PC-3 (cell line): ENCODE measurements at places on chromosomes 4 and X. TPM values are rescaled to one million over a fixed set of nuclear protein-coding genes. Genes with fewer than 3 reads are reported as not detected.
A peak's percentile ranks its signal among the peaks of the same experiment; 100 is the strongest.

DNA sequence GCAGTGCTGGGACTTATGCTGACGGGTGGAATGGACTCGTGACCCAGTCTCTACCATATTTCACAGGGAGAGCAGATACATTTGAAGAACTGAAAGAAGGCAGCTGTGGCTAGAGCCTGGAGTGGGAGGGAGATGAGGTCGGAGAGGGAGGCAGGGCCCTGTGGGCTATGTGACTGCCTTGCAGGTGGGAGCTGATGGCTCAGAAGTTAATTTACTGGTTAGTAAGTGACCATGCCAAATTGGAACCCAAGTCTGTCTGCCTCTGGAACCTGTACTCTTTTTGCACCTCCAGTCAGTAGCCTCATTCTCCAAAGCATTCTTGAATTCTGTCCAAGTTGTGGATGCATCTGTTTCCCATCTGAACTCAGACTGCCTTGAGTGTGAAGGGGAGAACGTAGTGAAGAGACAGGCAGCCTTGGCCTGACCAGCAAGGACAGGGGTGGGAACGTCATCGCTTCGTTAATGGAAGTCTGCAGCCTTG lies 92.3 kb downstream of the REPS2 start:
- no peaks in the 10 kb centered on the region for H3K27me3 ChIP-seq

Gene SPOCK3
- 1.9 and 2.2 TPM in 2 replicates for total RNA-seq

DNA sequence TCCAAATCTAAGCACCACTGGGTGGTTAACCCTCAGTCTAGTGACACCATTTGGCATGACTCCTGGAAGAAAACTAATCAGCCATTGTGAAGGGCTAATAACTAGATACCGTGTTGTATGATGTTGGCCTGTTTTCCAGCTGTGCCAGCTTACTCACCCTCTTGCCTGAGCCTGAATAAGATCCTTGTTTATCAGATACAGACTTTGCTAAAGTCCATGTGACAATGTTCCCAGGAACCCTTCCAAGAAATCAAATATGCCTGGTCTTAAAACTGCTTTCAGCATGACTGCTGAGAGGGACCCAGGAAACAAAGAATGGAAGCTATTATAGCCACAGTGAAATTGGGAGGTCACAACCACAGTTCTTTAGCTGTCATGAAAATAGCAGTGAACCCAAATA lies 640.8 kb upstream of the INTU start:
- no peak for DNase-seq
- no peak overlapping the region for H3K4me3 ChIP-seq
- no peaks in the 10 kb centered on the region for H3K36me3 ChIP-seq
- H3K27ac ChIP-seq = no peak overlapping the region

DNA sequence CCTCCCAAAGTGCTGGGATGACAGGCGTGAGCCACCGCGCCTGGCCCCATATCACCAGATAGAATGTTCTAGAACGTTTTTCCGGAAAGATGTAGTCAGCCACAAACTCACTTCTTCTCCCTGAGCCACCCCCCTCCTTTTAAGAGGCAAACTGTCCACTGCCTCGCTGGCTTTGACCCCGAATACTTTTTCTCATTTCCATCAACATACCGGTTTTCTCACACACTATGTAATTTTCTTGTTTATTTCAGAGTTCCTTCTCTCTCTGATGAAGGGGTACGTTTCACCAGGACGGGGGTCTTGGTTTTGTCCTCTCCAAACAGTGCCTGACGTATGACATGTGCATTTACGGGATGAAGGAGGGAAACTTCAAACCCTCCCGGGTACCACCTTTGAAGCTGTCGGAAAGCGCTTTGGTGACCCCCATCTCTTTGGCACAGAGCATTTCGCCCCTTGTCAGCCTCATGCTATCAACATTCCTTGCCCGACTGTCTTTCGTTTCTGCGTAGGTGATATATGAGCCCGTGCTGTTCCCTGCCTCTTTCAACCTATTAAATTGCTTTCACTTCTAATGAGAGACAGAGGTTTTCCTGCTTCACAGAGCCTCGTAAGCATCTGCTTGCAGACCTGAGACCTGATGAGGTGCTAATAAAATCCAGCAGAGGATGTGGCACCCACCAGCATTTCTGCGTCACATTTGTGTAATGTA lies 73.8 kb downstream of the CRLF2 start:
- H3K27me3 ChIP-seq = peaks cover 28% of the 10 kb centered on the region
- DNase-seq = no peak
- no peak overlapping the region for H3K4me3 ChIP-seq
- H3K4me1 ChIP-seq = no peaks in the 10 kb centered on the region

DNA sequence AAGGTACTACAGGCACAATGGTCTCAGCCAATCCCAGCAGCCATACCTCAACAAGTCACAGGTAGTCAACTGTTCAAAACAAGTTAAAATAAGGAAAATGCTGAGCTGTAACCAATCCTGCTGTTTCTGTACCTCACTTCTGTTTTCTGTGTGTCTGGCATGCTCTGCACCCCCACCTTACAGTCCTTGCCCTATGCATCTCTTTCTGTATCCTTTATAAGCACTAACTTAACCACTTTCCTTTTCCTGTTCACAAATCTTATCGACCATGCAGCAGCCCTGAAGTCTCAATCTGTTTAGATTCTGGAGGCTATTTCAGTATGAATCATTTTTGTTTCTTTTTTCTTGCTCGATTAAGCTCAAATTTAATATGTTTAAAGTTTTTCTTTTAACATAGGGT lies 12.5 kb upstream of the FAM13A start:
- DNase-seq = no peak
- no peak overlapping the region for H3K27ac ChIP-seq
- no peaks in the 10 kb centered on the region for H3K36me3 ChIP-seq
- no peaks in the 10 kb centered on the region for H3K27me3 ChIP-seq
- H3K4me3 ChIP-seq = no peak overlapping the region

Gene NPY5R
- total RNA-seq = not detected in 2 replicates

Gene WWC2
- total RNA-seq = 15.8 and 40.2 TPM in 2 replicates

Gene NAP1L5
- total RNA-seq = not detected in 2 replicates

- H3K4me3 ChIP-seq = no peak overlapping the region
- no peaks in the 10 kb centered on the region for H3K36me3 ChIP-seq
- no peaks in the 10 kb centered on the region for H3K27me3 ChIP-seq
- peak; percentile 16 for DNase-seq
- no peak overlapping the region for H3K27ac ChIP-seq
Observed at GRCh38 chr4:36054694-36055422, 189.5 kb downstream of the ARAP2 start.

GRCh38 chr4:153241970-153242838 lies 38.0 kb downstream of the TRIM2 start:
- H3K4me3 ChIP-seq = no peak overlapping the region
- peaks cover 20% of the 10 kb centered on the region for H3K4me1 ChIP-seq
- H3K36me3 ChIP-seq = no peaks in the 10 kb centered on the region
- DNase-seq = no peak
- no peaks in the 10 kb centered on the region for H3K27me3 ChIP-seq
- no peak overlapping the region for H3K27ac ChIP-seq

DNA sequence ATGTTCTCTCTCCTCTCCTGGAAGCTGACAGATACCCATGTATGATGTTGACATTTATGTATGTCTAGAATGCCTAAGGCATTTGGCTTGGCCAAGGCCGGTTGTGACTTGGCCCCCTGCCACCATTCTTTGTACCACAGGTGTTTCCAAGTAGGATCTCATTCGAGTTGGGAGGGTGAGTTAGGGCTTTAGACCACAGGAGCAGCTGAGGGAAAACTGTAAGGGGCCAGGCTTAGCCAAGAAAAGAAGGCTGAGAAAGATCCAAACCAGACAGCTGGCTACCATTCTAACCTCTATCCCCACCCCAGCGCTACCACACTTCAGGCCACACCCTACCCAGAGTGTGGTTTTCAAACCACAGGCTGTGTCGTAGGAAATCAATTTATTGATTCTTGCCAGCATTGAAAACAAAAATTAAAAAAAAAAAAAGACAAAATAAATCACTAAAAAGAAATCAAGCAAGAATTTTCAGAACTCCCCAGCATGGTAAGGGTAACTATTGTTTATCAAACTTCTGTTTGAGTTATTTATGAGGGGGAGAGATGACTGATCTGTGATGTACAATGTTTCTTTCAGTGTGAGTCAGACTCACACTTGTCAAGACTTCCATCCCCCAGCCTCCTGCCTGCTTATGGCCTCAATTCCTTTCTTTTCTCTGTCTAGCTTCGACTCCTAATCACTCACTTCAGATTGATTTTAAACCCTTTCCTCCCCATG lies 9.9 kb downstream of the TMSB4X start:
- peaks cover 45% of the 10 kb centered on the region for H3K4me1 ChIP-seq
- no peaks in the 10 kb centered on the region for H3K27me3 ChIP-seq
- no peaks in the 10 kb centered on the region for H3K36me3 ChIP-seq

Gene XG
- total RNA-seq = not detected in 2 replicates

- H3K27me3 ChIP-seq = no peaks in the 10 kb centered on the region
- no peak overlapping the region for H3K27ac ChIP-seq
- no peaks in the 10 kb centered on the region for H3K36me3 ChIP-seq
- H3K4me3 ChIP-seq = no peak overlapping the region
- H3K4me1 ChIP-seq = no peaks in the 10 kb centered on the region
Observed at GRCh38 chr4:14768449-14768848, 233.8 kb upstream of the CPEB2 start.

Gene FRMPD3
- 0.04 TPM in 1 of 2 replicates, not detected in the other for total RNA-seq

DNA sequence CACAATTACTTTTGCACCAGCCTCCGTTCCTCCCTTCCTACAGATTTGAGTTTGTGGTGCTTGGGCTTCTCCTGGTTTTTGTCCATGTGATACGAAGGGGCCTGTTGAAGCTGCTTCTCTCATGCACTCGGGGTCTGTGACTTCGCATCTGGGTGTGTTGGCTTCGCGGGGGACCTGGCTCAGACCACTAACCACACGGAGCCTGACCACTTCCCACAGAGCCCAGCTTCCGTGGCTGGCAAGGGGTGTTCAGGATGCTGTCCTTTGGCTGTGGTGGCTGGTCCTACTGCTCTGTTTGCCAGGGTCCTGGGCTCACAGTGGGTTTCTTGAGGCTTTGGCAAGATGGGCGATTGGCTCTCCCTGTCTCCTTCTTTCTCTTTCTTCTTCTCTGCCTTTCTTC lies 19.8 kb upstream of the XG start:
- no peaks in the 10 kb centered on the region for H3K36me3 ChIP-seq
- DNase-seq = no peak
- no peak overlapping the region for H3K4me3 ChIP-seq
- no peak overlapping the region for H3K27ac ChIP-seq
- no peaks in the 10 kb centered on the region for H3K27me3 ChIP-seq

Gene AFM
- total RNA-seq = not detected in 2 replicates

Gene L1CAM
- total RNA-seq = 5.2 and 11.2 TPM in 2 replicates

- no peak overlapping the region for H3K4me3 ChIP-seq
- no peaks in the 10 kb centered on the region for H3K27me3 ChIP-seq
- no peak for DNase-seq
Observed at GRCh38 chrX:153770601-153771414, 6.8 kb downstream of the PLXNB3 start.

DNA sequence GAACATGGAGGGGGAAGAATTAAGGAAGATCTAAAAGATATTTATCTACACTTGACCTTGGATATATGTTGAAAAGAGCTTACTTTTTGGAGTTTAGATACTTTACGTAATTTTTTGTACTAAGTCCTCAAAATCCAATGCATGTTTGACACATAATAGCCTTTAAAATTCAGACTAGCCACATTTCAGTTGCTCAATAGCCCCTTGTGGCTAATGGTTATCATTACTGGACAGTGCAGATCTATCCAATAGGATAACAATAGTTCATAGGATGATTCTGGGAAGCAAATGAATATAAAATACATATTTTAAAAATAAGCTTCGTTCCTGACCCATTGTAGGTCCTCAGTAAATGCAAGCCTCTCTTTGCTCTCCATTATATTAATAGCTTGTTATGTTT lies 13.8 kb downstream of the AP1AR start:
- no peak overlapping the region for H3K27ac ChIP-seq
- H3K4me1 ChIP-seq = no peaks in the 10 kb centered on the region
- H3K27me3 ChIP-seq = no peaks in the 10 kb centered on the region
- H3K4me3 ChIP-seq = no peak overlapping the region
- DNase-seq = peak; percentile 9
- no peaks in the 10 kb centered on the region for H3K36me3 ChIP-seq

- no peak for DNase-seq
- H3K36me3 ChIP-seq = no peaks in the 10 kb centered on the region
- H3K4me3 ChIP-seq = no peak overlapping the region
Observed at GRCh38 chr4:25011135-25011866, 19.4 kb downstream of the LGI2 start.

Gene PRDM8
- total RNA-seq = 8.9 and 9.4 TPM in 2 replicates

- no peak overlapping the region for H3K27ac ChIP-seq
- no peaks in the 10 kb centered on the region for H3K27me3 ChIP-seq
- no peak overlapping the region for H3K4me3 ChIP-seq
- H3K36me3 ChIP-seq = no peaks in the 10 kb centered on the region
- H3K4me1 ChIP-seq = peaks cover 4% of the 10 kb centered on the region; the same call in 1 of the 2 replicates
Observed at GRCh38 chr4:119039779-119040178, 95.9 kb upstream of the MYOZ2 start.

- H3K27me3 ChIP-seq = no peaks in the 10 kb centered on the region
- H3K4me3 ChIP-seq = no peak overlapping the region
- no peak overlapping the region for H3K27ac ChIP-seq
- no peaks in the 10 kb centered on the region for H3K4me1 ChIP-seq
- H3K36me3 ChIP-seq = no peaks in the 10 kb centered on the region
Observed at GRCh38 chr4:17132226-17132625, 233.8 kb upstream of the LDB2 start.

GRCh38 chr4:129748991-129749390 lies 653.0 kb downstream of the C4orf33 start:
- DNase-seq = no peak
- no peaks in the 10 kb centered on the region for H3K27me3 ChIP-seq
- no peak overlapping the region for H3K4me3 ChIP-seq
- no peaks in the 10 kb centered on the region for H3K4me1 ChIP-seq

GRCh38 chr4:168734703-168735678 lies 238.1 kb downstream of the PALLD start:
- H3K27me3 ChIP-seq = no peaks in the 10 kb centered on the region
- H3K27ac ChIP-seq = no peak overlapping the region
- H3K4me3 ChIP-seq = no peak overlapping the region
- no peaks in the 10 kb centered on the region for H3K4me1 ChIP-seq

GRCh38 chrX:285076-285677 lies 4.0 kb downstream of the PLCXD1 start:
- no peaks in the 10 kb centered on the region for H3K27me3 ChIP-seq
- H3K4me3 ChIP-seq = no peak overlapping the region
- H3K27ac ChIP-seq = no peak overlapping the region
- peaks cover 12% of the 10 kb centered on the region for H3K36me3 ChIP-seq
- DNase-seq = no peak
- no peaks in the 10 kb centered on the region for H3K4me1 ChIP-seq
